Fibroblast of upper back skin (primary cell): ENCODE measurements at places on chromosomes 1 and 21.

GRCh38 chr1:6450943-6451373, 15.0 kb downstream of the TNFRSF25 start:
- DNase-seq: no peak

GRCh38 chr21:38487901-38488639, 10.2 kb downstream of the ERG start:
- no peak for DNase-seq

DNA sequence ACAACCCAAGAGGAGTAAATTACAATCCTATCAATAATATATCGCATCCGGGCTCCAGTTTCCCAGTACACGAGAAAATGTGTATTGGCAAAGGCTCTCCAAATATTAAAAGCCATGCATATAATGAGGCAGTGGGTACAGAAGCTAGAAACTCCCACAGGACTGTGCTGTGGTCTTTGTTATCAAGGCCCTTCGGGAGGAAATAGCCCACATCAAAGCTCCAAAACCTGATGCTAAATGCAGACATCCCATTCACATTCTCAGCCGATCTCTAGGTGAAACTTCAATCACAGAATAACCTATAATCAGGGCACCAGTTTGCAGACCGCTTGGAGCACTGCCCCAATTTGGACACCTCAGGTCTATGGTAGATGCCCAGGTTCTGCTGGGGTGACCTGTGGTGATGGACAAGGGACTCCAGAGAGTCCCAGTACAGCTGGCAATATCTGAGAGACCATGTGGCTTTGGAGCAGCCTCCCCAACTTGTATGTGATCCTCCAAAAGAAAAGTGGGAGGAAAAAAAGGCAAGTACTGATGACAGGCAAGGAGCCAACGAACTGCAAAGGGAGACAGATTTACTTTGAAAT, 148.8 kb upstream of the CAMK1G start:
- DNase-seq: no peak

DNA sequence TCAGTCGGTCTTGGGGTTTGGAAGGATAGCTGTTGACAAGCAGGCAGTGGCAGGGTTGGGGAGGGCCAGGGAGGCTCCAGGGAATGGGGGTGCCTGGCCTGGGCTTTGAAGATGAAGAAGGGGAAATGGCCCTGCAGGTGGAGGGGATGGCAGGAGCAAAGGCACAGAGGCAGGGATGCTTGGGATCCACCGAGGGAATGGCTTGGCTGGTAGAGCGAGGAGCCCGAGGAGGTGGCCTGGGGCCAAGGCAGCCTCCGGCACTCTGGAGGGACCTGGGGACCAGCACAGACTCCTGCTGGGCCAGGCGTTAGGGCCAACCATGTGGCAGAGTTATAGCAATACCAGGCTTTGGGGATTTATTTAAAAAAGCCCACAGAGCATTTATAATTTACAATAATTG, 62.9 kb upstream of the EDN2 start:
- DNase-seq: no peak

GRCh38 chr1:74652711-74653139, 20.9 kb downstream of the ERICH3 start:
- DNase-seq: peak; percentile 89
